Activated CD4-positive, alpha-beta T cell treated with anti-CD3 and anti-CD28 coated beads for 24 hours (primary cell): ENCODE measurements at places on chromosomes 13 and 19.
A peak's percentile ranks its signal among the peaks of the same experiment; 100 is the strongest.

DNA sequence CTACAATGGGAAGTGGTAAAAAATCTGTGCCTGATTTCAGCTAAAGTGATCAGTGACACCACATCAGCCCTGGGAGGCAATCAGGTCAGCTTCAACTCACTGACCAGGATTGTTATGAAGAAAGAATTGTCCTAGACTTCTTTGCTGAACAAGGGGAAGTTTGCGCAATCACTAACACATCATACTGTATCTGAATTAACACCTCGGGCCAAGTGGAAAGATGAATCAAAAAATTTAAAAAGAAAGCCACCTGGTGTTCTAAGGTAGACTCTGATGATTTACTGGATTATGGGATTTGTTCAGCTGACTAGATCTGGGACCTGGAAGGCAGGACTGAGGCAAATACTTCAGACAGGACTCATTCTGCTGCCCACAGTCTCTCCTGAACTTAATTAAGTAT, 161.8 kb downstream of the DIAPH3 start:
- no peak for DNase-seq

GRCh38 chr13:47598340-47598911, 402.6 kb downstream of the SUCLA2 start:
- no peak for DNase-seq

GRCh38 chr19:7831452-7831851, 1.4 kb downstream of the EVI5L start:
- DNase-seq, result no peak

GRCh38 chr19:38224014-38224862, at the start of gene DPF1:
TSS of gene DPF1 (minus strand) at chr19:38224222. CDS start at chr19:38224142, 80 bp downstream.
- peak; percentile 26 for DNase-seq

DNA sequence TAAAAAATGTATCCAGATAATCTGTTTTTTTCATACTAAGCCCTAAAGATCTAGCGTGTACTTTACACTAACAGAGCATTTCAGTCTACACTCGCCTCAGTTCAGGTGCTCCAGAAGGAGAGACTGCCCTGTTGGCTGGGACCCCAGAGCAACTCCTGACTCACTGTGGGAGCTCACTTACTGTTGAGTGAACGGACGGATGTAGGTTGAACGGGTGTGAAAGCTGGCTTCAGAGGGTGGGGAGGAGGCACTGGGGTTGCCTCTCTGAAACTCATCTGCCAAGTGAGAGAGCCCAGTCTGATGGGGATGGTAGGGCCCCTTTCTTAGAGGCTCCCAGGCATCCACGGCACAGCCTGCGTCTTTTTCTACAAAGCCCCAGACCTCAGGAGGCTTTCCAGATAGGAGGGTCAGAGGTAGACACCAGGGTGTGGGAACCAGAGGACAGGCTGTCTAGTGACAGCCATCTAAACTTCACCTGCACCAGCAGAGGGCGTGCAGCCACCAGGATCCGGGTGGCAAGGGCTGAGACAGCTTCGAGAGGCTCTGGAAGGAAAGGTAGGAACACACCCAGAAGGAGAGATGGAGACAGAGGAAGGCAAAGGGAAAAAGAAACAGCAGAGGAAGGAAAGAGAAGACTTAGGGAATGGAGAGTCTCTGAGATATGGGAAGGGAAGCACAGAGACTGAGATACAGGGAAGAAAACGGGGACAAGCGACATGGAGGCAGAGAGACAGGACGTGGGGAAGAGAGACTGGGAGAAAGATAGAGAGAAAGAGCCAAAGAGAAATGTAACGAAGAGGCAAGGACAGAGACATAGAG, 3.7 kb downstream of the KASH5 start:
- peak; percentile 66 for DNase-seq

- DNase-seq, result no peak
These were observed 2.2 kb upstream of the RAB11B start for GRCh38 chr19:8387688-8388611.

- DNase-seq, result no peak
These were observed 423.1 kb downstream of the FGF14 start for GRCh38 chr13:101978552-101979315.

DNA sequence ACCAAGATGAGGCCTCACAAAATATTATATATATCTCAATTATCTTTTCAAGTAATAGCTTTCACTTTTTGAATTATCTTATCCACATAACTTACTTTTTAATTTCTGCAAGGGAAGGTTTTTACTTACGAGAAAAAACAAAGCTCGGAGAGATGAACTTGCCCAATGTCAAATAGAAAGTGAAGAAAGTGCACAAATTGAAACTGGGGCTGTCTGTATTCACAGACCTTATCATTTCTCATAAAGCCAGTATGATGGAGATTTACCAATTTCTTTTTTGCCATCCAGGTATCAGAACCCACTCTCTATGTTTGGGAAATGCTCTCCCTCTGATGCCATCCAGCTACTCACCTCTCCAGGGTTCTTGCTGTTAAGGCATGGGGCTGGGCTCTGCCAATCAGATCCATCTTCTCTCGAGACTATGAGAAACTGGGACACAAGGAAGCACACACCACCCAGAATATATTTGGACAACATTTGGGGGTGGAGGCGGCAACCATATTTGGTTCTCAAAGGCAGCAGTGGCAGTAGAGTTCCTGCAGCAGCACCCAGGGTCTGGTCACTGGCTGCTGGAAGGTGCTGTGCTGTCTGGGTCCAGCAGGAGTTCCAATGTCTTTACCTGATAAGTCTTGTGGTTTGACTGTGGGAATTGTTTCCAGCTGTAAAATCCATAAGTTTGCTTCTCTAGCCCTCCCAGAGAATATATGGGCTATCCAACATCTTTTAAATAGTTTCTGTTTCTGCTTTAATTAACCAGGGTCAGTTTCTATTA, 45.8 kb upstream of the SCEL start:
- no peak for DNase-seq

DNA sequence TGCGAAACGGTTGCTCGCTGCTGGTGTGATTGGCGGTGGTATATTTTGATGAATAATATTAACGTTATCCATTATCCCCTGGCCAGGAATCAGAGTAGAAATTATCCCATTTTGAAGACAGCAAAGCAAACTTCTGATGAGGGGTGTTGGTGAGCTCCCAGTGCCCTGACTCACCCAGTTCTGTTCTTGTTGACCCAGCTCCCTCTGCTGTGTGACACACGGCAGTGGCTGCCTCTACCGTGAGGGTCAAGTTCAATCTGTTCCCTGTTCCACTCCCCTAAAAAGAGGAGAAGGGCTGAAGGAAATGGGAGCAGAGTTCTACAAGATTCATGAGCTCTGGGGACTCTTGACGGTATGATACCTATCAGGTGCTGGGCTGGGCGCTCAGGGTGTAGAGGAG, 2.0 kb downstream of the CAMSAP3 start:
- no peak for DNase-seq

GRCh38 chr19:42281146-42281826, 12.2 kb downstream of the CIC start:
- no peak for DNase-seq

- no peak for DNase-seq
These were observed 261.9 kb downstream of the KCNRG start for GRCh38 chr13:50277127-50277526.

- DNase-seq, result no peak
These were observed 334.3 kb downstream of the MTUS2 start for GRCh38 chr13:29154390-29154789.

DNA sequence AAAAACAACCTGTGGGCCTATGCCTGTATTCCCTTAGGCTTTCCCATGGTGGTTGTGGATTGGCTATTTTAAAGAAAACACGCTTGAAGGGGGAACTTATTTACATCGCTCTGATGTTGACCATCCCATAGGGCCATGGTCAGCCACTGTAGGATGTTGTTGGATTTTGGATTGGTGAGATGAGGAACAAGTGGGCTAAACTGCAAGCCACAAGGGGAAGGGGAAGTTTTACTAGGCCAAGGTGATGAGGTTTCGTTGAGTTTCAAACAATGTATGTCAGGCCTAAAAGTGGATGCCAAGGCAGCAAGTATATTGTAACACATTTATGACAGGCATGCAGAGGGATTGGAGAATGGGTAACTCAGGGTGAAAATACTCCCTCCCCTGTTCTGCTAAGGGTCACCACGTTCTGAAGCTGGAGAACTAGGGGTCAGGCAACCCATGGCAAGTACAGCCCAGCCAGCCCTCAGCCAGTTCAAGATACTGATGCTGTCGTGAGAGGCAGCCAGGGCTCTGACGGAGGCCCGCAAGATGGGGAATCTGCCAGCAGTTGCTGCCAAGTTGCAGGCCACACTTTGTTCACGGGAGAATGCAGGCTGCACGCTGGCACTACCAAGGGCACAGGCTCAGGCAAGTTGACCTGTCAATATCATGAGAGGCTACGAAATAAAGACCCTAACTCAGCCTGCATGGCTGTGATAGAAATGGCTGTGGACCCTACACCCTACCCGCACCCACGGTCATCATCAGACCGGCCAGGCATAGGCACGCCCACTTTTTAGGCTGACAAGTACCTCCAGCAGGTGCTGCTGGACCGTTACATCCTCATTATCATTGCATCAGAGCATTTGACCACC, 11.1 kb downstream of the IRGC start:
- DNase-seq, result no peak

DNA sequence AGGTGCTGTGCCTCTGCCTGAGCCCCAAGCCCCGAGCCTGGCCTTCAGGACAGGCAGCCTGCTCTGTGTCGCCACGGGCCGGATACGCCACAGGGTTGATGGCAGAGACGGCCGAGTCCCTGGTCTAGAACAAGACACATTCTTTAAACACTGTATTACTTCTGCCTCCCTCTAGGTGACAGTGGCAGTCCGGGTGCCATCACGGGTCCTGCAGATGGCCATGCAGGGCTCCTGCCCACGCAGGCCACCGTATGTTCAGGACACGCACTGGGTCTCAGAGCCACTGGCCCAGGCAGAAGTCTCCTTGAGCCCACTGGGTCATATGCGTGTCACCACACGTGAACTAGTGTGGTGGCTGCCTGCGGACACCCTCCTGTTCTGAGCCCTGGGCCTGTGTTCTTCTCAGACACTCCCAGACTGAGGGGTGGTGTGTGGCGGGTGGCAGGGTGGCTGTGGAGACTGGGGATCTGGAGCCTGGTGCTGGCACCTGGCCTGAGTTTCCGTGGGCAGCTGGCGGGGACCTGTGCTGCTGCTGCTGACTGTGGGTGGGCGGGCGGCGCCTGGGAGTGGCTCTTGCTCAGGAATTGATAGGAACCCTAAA, 4.4 kb downstream of the PLEKHJ1 start:
- no peak for DNase-seq

DNA sequence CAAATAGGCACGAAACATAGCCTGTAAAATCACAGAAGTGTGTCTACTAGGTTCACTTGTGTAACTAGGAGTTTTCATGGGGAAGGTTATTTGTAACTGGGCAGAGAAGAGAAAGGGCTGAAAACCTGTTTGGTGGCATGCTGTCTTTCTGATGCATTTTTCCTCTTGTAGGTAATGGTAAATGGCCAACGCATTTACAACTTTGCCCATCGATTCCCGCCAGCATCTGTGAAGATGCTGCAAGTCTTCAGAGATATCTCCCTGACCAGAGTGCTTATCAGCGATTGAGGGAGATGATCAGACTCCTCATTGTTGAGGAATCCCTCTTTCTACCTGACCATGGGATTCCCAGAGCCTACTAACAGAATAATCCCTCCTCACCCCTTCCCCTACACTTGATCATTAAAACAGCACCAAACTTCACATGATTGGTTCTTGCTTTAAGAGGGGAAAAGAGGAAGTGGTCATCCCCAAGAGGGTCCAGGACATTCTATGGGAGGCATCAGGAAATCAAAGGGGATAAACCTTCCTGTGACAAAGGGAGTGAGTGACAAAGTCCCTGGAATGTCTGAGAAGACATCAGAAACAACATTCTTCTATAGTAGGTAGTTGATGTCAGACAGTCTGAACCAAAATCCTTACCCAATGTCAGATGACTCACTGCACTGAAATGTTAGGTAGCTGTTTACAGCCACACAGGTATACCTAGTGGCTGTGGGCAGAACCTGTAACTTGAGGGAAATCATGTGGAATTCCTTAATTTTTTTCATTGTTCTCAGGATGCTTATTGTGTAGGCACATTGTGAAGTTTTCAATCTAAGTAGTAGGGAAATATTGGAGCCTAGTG, 5.0 kb downstream of the LGALS14 start:
- DNase-seq, result no peak

GRCh38 chr19:54668353-54668752, 5.6 kb downstream of the LILRB4 start:
- DNase-seq, result no peak

DNA sequence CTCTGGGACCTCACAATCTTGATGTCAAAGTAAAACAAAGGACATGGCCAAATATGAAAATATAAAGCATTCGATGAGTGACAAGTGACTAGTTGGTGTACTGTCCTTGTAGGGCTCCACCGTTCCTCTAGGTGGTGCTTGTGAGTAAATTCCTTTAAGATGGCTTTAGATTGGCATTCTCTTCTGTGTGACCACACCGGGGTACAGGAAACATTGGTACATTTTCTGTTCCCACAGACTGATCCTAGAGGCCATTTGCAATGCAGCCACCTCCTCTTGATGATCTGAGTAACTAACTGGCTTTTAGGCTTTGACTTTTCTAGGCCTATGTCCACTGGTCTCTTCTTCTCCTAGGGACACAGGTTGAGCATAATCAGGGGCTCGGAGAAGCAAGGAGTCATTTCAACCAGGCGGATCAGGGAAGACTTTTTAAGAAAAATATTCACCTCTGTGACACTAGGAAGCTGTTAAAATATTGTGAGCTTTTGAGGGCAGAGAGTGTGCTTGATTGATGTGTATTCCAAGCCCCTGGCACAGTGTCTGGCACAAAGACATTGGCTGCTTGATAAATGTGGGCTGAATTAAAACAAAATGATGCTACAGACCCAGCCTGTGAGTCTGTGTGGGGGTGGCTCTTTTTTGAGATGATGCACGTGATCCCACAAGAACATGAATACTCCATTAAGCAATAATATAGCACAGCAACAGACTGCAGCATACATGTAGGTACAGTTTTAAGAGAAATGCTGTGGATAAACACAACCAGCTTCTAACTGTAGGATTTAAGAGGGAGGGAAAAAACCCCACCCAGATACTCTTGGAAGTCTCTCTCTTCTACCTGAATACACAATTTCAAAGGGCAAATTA, 21.0 kb downstream of the EPSTI1 start:
- no peak for DNase-seq

DNA sequence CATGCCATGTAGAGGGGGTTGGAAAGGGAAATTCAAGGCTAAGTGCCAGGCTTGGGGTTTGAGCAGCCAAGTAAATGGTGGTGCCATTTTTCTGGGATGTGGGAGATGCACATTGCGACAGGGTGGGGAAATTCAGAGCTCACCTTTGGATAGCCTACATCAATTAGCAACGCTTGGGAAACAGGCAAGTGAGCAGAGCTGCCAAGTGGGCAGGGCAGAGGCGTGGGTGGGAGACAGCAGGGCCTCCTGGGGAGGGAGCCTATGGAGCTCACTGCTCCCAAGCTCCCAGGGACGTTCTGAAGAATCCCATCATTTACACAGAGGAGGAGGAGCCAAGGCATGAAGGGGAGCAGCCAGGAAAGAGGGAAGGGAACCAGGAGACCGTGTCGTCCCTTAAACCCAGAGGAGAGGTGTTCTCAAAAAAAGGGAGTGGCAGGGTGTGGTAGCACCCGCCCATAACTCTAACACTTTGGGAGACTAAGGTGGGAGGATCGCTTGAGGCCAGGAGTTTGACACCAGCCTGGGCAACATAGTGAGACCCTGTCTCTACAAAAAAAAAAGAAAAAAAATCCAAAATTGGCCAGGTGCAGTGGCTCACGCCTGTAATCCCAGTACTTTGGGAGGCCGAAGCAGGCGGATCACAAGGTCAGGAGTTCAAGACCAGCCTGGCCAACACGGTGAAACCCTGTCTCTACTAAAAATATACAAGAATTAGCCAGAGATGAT, 11.5 kb upstream of the CCNE1 start:
- no peak for DNase-seq

- no peak for DNase-seq
These were observed 20.9 kb downstream of the MBD3L2B start for GRCh38 chr19:7000333-7000732.
